ENCODE measurements at places on chromosomes 12 and 14.
A peak's percentile ranks its signal among the peaks of the same experiment; 100 is the strongest.

DNA sequence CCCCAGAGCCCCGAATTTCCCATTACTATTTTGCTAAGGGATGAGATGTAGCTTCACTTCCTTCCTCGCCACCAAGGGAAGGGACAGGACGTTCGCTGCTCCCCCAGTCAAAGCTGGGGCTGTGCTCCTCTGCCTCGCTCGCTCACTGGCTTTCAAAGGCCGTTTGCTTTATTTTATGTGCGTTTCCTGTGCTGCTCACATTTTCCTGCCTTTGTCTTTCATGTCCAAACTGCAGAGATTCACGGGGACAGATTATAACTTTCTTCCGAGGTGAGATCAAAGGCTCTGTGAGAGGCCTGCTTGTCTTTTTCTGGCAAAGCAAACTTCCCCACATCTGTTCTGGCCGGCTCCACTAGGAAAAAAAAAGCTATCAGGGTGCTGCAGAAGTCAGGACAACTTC, 76.0 kb upstream of the FZD10 start:
- DNase-seq, result no peak

- no peak for DNase-seq
Measured at GRCh38 chr12:109331301-109331952, 16.3 kb upstream of the MYO1H start.

DNA sequence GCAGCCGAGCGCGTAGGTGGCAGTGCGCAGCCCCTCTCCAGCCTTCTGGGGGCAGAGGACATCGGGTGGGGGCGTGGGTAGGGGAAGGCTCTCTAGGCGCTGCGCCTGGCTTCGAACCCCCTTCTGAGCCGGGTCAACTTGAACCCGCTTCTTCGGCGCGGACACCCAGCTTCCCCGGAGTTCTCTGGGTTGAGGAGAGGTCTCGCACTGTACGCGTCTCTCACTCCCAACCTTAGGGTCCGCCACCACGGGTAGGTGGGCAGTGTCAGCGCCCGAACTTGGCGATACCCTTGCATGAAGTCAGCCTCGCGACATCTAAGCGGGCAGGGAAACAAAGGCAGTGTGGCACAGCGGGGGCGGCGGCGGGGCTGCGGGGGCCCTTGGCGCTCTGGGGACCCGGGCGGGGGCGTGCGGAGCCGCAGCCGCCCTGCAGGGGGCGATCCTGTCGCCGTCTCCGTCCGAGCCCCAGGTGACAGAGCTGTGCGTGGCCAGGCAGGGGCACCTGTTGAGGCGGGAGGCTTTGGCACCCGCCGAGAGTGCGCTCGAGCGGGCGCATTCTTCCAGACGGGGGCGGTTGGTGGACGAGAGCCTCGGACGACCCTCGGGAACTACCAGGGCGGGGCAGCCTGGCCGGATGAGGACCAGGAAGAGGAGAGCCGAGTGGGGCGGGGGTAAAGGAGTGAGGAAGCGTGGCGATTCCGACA, 1.1 kb downstream of the GALNT16 start:
- DNase-seq, result peak; percentile 18

GRCh38 chr14:103372552-103373304, 12.5 kb upstream of the MARK3 start:
- DNase-seq, result no peak

DNA sequence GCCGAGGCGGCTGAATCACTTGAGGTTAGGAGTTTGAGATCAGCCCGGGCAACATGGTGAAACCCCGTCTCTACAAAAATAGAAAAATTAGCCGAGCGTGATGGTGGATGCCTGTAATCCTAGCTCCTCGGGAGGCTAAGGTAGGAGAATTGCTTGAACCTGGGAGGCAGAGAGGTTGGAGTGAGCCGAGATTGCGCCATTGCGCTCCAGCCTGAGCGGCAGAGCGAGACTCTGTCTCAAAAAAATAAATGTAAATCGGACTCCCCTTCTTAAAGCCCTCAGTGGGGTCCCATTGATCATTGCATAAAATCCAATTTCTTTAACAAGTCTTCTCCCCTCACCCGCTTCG, 908 bp downstream of the TDP1 start:
- no peak for DNase-seq

GRCh38 chr14:104856157-104856868, 8.8 kb upstream of the CEP170B start:
- DNase-seq, result no peak

DNA sequence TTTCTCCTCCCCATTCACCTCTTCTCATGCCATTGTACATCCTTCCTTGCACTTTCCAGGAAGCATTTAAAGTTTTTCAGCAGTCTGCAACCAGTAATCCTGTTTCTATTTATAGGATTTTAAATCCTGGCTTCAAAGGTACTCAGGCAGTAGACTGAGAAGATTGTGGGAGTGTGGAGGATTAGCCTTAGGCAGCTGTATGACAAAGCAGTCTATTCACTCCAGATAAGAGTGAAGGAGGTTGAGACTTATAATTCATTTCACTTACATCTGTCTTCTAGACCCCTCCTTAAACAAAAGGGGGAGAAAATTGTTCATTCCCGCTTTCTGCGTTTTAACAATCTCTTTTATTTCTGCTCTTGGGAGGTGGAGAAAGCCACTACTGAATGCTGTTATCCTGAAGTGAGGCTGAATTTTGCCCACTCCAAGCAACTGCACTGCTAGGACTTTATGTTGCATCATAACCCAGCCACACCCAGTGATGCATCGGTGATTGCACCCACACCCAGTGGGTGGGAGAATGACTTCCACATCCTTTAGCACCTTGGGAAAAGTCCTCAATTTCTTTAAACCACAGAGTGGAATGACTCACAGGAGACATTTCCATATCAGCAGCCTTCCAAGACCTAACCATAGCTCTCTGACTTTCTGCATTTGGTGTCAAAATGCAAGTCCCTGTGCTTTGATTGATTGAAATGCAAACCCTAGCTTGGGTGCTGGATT, 382.5 kb upstream of the ATP2B1 start:
- DNase-seq, result no peak

DNA sequence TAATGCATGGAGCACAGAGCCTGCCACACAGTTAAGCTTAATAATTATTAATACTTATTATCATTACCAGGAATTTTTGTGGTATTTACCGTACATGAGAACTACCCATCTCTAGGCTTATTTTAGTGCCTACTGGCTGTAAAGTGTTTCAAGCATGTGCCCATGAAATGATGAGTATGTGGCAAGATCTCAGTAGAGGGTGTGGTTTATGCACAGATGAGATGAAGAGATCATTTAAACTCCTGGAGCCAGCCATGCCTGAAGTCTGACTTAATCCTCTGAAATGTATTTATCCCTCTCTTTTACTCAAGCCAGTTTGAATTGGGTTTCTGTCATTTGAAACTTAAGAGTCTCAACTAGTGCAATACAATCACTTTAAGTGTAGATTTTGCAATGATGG, 60.2 kb downstream of the DAO start:
- no peak for DNase-seq

DNA sequence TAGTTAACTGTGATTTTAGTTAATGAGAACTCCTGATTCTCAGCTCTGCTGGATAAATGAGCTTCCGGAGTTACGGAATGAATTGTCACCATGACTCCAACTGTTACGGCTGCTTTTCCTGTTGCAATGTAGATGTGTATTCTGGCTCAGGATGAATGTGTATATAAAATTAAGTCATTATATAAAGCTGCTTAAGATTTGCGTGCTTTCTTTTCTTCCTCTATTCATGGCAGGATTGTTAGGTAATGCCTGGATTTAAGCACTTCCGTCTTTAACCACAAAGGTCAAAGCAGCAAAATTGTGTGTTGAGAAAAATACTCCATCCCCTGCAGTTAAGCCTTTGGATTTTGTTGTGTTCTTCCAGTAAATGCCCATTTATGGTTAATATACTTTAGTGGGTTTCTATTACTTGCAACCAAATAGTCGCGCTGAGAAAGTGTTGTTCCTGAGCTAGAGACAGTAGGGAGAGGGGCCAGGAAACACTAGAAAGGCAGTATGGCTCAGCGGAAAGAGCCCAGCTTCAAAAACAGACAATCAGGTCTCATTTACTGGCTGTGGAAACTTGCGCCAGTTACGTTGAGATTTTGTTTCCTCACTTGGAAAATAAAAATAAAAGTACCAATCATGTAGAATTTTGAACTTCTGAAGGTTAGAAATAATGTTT, 9.4 kb upstream of the CCDC175 start:
- DNase-seq, result no peak

- DNase-seq, result no peak
Measured at GRCh38 chr14:99201351-99202073, 70.5 kb downstream of the BCL11B start.

GRCh38 chr12:107125833-107126232, 32.5 kb upstream of the CRY1 start:
- no peak for DNase-seq

DNA sequence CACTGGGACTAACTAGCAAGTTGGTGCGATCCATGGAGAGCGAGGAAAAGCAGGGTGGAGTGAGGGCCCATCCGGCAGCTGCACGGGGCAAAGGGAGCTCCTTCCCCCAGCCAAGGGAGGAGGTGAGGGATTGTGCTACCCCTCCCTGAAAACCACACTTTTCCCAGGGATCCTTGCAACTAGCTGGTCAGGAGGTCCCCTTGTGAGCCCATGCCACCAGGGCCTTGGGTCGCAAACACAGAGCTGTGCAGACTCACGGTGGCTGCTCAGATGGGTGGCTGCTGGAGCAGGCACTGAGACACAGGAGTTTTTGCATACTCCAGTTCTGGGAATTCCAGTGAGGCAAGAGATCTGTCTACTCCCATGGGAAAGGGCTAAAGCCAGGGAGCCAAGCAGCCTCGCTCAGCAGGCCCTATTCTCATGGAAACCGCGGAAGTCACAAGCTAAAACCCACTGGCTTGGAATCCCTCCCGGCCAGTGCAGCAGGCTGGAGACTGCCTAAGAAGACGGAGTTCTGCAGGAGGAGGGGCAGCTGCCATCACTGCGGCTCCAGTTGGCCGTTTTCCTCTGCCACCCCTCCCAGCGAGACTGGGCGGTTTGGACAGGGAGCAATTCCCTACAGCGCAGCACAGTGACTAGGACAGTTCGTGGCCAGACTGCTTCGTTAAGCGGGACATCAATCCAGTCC, 10.9 kb upstream of the ZNF705A start:
- DNase-seq, result no peak

DNA sequence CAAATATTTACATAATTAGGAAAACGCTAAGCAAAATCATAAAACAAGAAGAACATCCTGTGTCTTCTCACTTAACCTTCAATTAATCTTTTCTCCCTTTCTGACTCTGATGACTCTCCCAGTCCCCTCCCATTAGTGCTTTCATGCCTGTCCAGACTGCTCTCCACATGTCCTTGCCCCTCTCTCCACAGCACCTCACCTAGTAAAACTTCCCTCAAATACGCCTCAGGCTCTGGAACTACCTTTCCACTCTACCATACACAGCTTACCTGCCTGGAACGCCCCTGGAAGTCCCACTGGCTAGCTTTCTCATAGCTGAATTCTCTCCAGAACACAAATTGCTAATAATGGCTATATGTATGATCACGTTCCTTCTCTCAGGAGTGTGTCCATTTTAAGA, 44.7 kb downstream of the SLC5A8 start:
- no peak for DNase-seq

DNA sequence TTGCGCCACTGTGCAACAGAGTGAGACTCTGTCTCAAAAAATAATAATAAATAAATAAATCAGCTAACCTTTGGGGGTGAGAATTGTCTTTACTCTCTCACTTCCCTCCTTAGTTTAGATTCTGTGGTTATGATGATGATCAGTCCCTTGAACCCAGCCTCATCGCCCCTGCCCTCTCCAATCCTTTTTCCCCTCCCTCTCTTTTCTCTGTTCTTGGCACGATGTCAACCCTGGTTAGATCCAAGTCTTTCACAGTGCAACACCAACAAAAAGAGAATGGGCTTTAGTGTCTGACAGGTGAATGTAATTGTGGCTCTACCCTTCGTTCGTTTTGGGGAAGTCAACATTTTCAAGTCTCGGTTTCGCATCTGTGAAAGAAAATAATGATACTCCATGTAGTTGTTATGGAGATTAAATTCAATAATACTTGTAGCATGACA, 59.0 kb downstream of the NTN4 start:
- no peak for DNase-seq

GRCh38 chr12:71792599-71792998, 37.9 kb downstream of the RAB21 start:
- no peak for DNase-seq

GRCh38 chr12:29519585-29520182, 22.2 kb upstream of the OVCH1 start:
- DNase-seq, result no peak

DNA sequence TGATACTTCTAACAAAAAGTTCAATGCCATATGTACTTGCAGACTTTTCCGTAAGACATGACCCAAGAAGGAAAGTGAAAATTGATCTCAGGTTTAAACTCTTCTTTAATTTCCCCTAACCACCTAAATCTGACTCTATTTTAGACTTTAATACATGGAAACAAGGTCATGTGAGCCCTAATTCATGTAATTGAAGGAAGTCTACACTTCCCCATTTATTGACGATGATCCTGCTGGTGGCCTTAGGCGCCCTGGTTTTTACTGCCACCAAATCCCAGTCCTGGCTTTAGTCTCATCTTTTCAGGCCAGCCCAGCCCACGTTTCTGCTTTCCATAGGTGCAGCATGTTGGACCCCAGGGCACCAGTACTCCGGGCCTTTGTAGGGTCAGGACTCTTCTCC, 157.9 kb downstream of the PELI2 start:
- no peak for DNase-seq

GRCh38 chr12:78086553-78087362, 256.1 kb downstream of the NAV3 start:
- no peak for DNase-seq

DNA sequence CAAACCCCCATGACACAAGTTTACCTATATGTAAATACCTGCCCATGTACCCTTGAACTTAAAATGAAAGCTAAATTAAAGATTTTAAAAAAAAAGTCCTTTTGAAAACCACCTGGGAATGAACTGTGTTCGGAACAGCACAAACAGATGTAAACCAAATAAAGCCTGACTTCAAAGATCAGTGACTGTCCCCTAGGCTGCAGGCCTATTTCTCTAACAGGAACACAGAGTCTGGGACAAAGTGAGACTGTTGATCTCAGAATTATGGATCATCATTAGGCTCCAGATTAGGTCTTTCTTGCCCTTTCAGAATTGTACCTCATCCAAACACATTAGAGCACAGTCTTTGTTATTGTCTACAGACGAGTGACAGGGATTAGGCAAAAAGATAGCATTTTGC, 54.6 kb downstream of the PAH start:
- DNase-seq, result no peak

DNA sequence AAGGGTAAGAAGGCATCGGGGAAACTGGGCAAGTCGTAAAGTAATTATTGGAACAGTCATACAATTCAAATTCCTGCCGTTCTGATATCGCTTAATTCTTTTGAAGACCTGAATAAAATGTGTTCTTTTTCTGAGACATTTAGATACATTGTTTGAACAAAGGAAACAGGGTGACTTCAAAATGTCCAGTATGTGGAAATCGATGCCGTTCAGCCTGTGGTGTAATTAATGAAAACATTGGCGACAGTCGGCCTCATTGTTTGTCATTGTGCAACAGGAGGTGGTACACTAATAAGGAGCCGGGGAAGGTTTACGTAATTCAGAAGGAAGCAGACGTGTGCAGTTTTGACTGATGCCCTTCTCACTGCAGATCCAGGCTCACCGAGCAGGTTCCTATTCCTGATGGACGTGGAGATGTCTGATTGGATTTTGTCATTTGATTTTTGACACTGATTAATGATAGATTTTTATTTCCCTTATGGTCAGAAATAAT, 92.7 kb downstream of the BORCS5 start:
- DNase-seq, result no peak

GRCh38 chr14:24948261-24948847, 101.6 kb downstream of the STXBP6 start:
- no peak for DNase-seq
